ENCODE measurements at places on chromosomes 6 and 20.
A peak's percentile ranks its signal among the peaks of the same experiment; 100 is the strongest.

GRCh38 chr20:59039233-59039632, 3.4 kb downstream of the PRELID3B start:
- DNase-seq, result no peak

DNA sequence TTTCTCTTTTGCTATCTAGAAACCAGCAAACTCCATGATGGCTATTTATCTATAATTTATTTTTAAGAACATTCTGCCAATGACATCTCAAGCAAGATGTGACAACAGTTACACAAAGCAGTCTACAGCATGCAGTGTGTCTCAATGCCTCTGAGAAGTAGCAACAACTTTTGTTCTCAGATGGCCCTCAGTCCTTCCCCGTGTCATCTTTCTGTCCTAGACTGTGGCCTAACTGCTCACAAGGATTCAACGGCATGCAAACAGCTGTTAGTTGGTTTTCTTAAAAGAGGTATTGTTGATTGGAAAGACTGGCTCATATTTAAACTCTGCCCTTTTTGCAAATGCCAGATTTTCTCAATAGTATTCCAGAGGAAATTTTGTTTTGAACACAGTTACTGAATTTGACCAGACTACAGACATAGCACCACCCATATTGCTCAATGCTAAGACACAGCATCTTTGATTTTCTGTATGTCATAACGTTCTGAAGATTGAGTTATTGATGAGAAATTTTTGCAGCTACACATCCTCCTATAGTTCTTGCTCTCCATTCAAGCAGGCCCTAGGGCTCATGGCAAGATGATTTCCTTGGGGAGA, 26.1 kb upstream of the F13A1 start:
- DNase-seq, result no peak

- DNase-seq, result no peak
Observed at GRCh38 chr6:36608788-36609563, 14.8 kb downstream of the SRSF3 start.

- peak; percentile 14 for DNase-seq
Observed at GRCh38 chr20:3276680-3277015, 37.7 kb upstream of the SLC4A11 start.

DNA sequence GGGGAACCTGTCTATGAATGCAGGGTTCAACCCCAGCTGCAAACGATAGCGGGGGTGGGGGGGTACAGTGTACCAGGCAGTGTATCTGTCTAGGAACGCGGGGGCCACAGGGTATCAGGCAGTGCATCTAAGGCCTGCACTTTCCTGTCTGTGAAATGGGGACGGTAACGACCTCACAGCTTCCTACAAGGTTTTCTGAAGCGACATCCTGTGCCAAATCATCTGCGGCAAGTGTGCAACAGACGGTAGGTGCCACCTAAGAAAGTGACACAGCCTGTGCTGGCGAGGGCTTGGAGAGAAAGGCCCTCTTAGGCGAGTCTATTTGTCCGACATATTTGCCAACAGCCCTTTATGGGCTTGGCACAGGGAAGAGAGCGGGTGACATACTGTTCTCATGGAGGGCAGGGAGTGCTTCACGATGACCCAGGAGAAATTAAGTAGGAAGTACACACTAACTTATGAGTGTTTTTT, 3.8 kb downstream of the DIDO1 start:
- no peak for DNase-seq

DNA sequence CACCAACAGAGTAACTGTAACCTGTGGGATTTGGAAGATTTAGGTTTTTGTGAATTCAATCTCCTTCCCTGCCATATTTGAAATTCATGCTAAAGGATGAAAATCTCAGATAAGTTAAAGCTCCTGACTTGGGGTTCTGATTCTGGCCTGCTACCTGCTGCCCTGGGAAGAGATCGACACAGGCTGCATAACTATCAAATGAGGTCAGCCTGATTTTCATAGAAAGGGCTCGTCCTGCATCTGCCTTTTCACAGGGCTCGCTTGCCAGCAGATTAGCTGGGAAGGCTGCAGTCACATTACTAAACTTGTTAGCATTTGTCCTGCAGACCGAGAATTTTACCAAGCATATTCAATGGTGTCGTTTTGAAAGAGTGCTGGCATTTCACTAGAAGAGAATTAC, 14.6 kb downstream of the GCLC start:
- peak; percentile 29 for DNase-seq

DNA sequence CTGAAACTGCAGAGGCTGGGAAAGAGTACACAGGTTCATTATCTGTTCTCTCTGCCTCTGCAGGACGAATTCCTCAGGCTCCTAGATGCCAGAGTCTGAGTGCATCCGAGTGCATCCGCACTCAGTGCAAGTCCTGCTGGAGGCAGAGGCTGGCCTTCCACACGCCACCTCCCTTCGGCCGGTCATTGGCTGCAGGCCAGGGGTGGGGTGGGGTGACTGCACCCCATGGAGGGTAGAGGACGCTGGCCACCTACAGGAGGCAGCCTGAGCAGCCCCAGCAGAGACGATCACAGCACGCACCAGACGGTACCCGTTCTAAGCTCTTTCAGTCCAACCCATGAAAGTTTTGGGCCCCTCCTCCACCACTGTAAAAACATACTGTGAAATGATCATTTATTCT, 11.7 kb downstream of the SFT2D1 start:
- DNase-seq, result peak; percentile 39
